A549 treated with Hydrocortisone at 1 μM for 4 hours (cell line): ENCODE measurements at places on chromosomes 3 and 15. TPM values are rescaled to one million over a fixed set of nuclear protein-coding genes. Genes with fewer than 3 reads are reported as not detected.

Gene DUOX1
- total RNA-seq, result 0.02 to 0.10 TPM in 2 of 5 replicates, not detected in the others

Gene POPDC2
- 0.10 to 0.82 TPM (median 0.36 TPM) in 5 replicates for total RNA-seq

Gene SERINC4
- total RNA-seq, result 0.06 to 0.28 TPM (median 0.08 TPM) in 5 replicates

Gene SUCNR1
- 0.06 to 0.12 TPM (median 0.09 TPM) in 5 replicates for total RNA-seq

Gene CLDN16
- total RNA-seq, result 0.03 to 0.14 TPM (median 0.08 TPM) in 3 of 5 replicates, not detected in the others

Gene CFAP92
- total RNA-seq, result not detected in 5 replicates

Gene KIF23
- total RNA-seq, result 70.6 to 103 TPM (median 79.7 TPM) in 5 replicates

Gene ANKUB1
- not detected in 5 replicates for total RNA-seq

Gene LRRN1
- not detected in 5 replicates for total RNA-seq

Gene NANOGP8
- not detected in 5 replicates for total RNA-seq

Gene CPNE9
- total RNA-seq, result 0.10 to 0.30 TPM (median 0.18 TPM) in 5 replicates

Gene ISLR
- 0.22 to 0.50 TPM (median 0.36 TPM) in 5 replicates for total RNA-seq

Gene CAV3
- total RNA-seq, result 0.07 to 0.16 TPM in 2 of 5 replicates, not detected in the others

Gene EDC3
- 18.7 to 26.6 TPM (median 20.9 TPM) in 5 replicates for total RNA-seq

Gene GOLGA6L26
- total RNA-seq, result not detected in 5 replicates

Gene EPHA6
- 0.08 to 0.14 TPM (median 0.13 TPM) in 5 replicates for total RNA-seq

Gene CYFIP1
- 70.5 to 86.0 TPM (median 82.3 TPM) in 5 replicates for total RNA-seq

Gene GRK7
- 0.03 TPM in 1 of 5 replicates, not detected in the others for total RNA-seq

Gene ZNF654
- 3.2 to 5.3 TPM (median 4.4 TPM) in 5 replicates for total RNA-seq

Gene PLSCR5
- total RNA-seq, result not detected in 5 replicates

Gene CHRM5
- 0.02 to 0.05 TPM (median 0.03 TPM) in 3 of 5 replicates, not detected in the others for total RNA-seq

Gene ITIH3
- total RNA-seq, result 0.06 to 0.21 TPM (median 0.18 TPM) in 3 of 5 replicates, not detected in the others

Gene TM6SF1
- total RNA-seq, result 0.07 to 0.15 TPM (median 0.07 TPM) in 4 of 5 replicates, not detected in the other

Gene STRC
- total RNA-seq, result 0.08 to 0.16 TPM (median 0.11 TPM) in 4 of 5 replicates, not detected in the other

Gene APEH
- total RNA-seq, result 63.9 to 67.7 TPM (median 64.9 TPM) in 5 replicates

Gene ISL2
- total RNA-seq, result 2.9 to 4.3 TPM (median 3.8 TPM) in 5 replicates

Gene AMOTL2
- 48.8 to 54.2 TPM (median 50.3 TPM) in 5 replicates for total RNA-seq

Gene ALG1L2
- not detected in 5 replicates for total RNA-seq

Gene NEK10
- total RNA-seq, result 0.59 to 1.2 TPM (median 0.67 TPM) in 5 replicates

Gene ZNF80
- not detected in 5 replicates for total RNA-seq

Gene MESP2
- total RNA-seq, result 0.24 to 0.84 TPM (median 0.48 TPM) in 5 replicates

Gene SHC4
- total RNA-seq, result 0.60 to 0.93 TPM (median 0.86 TPM) in 5 replicates

Gene CERS3
- not detected in 5 replicates for total RNA-seq

Gene UCN2
- total RNA-seq, result 6.8 to 8.3 TPM (median 7.9 TPM) in 5 replicates

Gene ADGRG7
- not detected in 5 replicates for total RNA-seq

Gene CAPN3
- total RNA-seq, result 0.22 to 0.80 TPM (median 0.33 TPM) in 5 replicates

Gene CD200R1
- total RNA-seq, result 0.12 to 0.13 TPM in 2 of 5 replicates, not detected in the others

Gene RHOV
- 3.7 to 4.8 TPM (median 4.6 TPM) in 5 replicates for total RNA-seq

Gene C2CD4A
- total RNA-seq, result 0.06 to 0.32 TPM (median 0.12 TPM) in 5 replicates

Gene SEMA3F
- 12.7 to 20.4 TPM (median 16.9 TPM) in 5 replicates for total RNA-seq

Gene DPP8
- 20.0 to 32.0 TPM (median 27.6 TPM) in 5 replicates for total RNA-seq

Gene MME
- 0.10 to 0.16 TPM in 2 of 5 replicates, not detected in the others for total RNA-seq

Gene GOLGA8B
- 14.1 to 19.7 TPM (median 17.7 TPM) in 5 replicates for total RNA-seq

Gene TMF1
- 10.5 to 17.3 TPM (median 13.3 TPM) in 5 replicates for total RNA-seq

Gene CCDC33
- 6.6 to 8.1 TPM (median 7.3 TPM) in 5 replicates for total RNA-seq

Gene STAB1
- 0.03 to 0.21 TPM (median 0.09 TPM) in 5 replicates for total RNA-seq

Gene SEMA5B
- 0.16 to 0.32 TPM (median 0.20 TPM) in 5 replicates for total RNA-seq

Gene TRIM71
- total RNA-seq, result 0.02 TPM in 2 of 5 replicates, not detected in the others

Gene TGM5
- not detected in 5 replicates for total RNA-seq
